H1 (cell line): ENCODE measurements at places on chromosomes 4 and X. TPM values are rescaled to one million over a fixed set of nuclear protein-coding genes. Genes with fewer than 3 reads are reported as not detected.

GRCh38 chr4:47579235-47579634, 94.2 kb downstream of the ATP10D start:
- H3K36me3 ChIP-seq, result no peaks in the 10 kb centered on the region
- no peaks in the 10 kb centered on the region for H3K27me3 ChIP-seq

NAA11 gene
- total RNA-seq, result not detected in 2 replicates

DNA sequence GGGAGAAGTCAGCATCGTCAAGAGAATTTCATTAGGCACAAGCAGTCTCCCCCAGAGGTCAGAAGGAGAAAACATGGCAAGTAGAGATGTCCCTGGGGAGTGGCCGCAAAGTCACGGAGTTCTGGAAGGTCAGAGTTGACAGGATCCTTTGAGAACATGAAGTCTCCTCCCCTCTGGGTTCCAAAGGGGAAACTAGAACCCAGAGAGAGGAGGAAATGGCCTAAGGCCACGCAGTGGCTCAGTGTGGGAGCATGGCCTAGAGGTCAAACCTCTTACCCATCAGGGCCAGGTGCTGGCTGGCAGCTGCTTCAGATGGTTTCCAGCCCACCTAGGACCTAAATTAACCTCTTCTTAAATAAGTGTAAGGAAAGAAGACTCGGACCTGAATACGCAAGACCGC, 884 bp downstream of the IDH3G start:
- H3K4me1 ChIP-seq, result peaks cover 1% of the 10 kb centered on the region; the same call in 1 of the 2 replicates
- H3K27ac ChIP-seq, result no peak overlapping the region
- H3K36me3 ChIP-seq, result no peaks in the 10 kb centered on the region
- peak overlapping the region; percentile 85 for H3K4me3 ChIP-seq
- no peak for DNase-seq
- H3K27me3 ChIP-seq, result no peaks in the 10 kb centered on the region

PAGE1 gene
- not detected in 2 replicates for total RNA-seq

DNA sequence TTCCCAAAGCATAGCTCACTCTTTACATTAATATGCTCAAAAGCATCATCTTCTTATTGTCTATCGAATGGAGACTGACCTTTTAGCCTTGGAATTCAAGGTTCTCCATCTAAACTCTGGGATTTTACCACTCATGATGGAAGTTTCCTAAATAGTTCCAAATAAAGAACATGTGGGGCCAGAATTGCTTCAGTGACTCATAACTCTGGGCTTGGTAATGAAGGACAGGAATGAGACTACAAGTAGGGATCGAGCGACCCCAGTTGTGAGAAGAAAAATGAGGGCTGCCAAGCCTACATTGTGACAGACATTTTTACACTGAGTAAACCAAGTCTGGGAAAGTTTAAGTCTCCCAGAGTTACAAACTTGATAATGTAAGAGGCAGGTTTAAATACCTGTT, 269.9 kb downstream of the CBLL2 start:
- H3K27me3 ChIP-seq, result no peaks in the 10 kb centered on the region
- DNase-seq, result no peak
- H3K4me3 ChIP-seq, result no peak overlapping the region
- H3K27ac ChIP-seq, result no peak overlapping the region
- H3K36me3 ChIP-seq, result no peaks in the 10 kb centered on the region
- no peaks in the 10 kb centered on the region for H3K4me1 ChIP-seq

GRCh38 chr4:137705171-137705783, 173.0 kb upstream of the PCDH18 start:
- no peak overlapping the region for H3K4me3 ChIP-seq
- H3K4me1 ChIP-seq, result no peaks in the 10 kb centered on the region
- no peak overlapping the region for H3K27ac ChIP-seq
- no peaks in the 10 kb centered on the region for H3K27me3 ChIP-seq

GRCh38 chr4:43357252-43357974, 464.9 kb downstream of the GRXCR1 start:
- H3K27ac ChIP-seq, result no peak overlapping the region
- no peaks in the 10 kb centered on the region for H3K4me1 ChIP-seq
- H3K27me3 ChIP-seq, result no peaks in the 10 kb centered on the region
- no peak for DNase-seq

CASK gene
- total RNA-seq, result 55.1 and 66.6 TPM in 2 replicates

- H3K27me3 ChIP-seq, result no peaks in the 10 kb centered on the region
- H3K4me1 ChIP-seq, result no peaks in the 10 kb centered on the region
- DNase-seq, result no peak
- H3K27ac ChIP-seq, result no peak overlapping the region
Measured at GRCh38 chr4:30943356-30943755, 223.2 kb downstream of the PCDH7 start.

DNA sequence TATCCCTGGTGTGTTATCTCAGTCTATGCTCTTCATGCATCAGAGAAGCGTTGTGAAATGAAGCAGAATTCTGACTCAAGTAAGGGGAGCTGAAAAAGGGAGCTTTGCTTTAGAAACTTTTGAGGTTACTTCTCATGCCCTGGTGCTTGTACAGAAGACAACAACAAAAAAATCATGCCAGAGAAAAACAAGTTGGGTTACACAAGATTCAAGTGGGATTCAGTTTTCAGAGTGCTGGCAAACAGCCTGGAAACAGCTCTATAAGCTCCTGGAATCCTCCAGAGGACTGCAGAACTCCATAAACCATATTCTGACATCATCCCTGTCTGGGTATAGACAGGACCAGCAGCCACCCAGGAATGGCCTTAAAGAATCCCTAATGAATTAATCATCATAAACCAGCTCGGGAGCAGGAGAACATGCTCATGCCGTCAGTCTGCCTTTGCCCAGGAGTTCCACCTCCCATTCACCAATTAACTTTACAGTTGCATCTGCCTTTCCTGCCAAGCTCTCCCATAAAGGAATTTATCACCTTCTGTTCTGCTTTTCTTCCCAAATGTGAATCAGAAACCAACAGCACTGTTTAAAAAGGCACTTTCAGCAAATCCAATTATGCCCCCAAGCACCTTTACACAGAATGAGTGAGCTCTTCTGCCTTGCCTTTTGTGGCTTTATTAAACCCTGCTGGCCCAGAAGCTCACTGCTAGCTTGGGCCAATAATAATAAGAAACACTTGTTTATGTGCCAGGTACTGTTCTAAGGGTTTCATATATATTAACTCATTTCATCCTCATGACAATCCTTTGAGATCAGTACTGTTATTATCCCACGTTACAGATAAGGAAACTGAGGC, 54.5 kb upstream of the FBXW7 start:
- no peaks in the 10 kb centered on the region; the same call in 1 of the 2 replicates for H3K27me3 ChIP-seq
- no peak for DNase-seq
- no peak overlapping the region for H3K4me3 ChIP-seq
- no peak overlapping the region for H3K27ac ChIP-seq
- H3K4me1 ChIP-seq, result no peaks in the 10 kb centered on the region; the same call in 1 of the 2 replicates

RAB39B gene
- 8.8 and 9.3 TPM in 2 replicates for total RNA-seq

- DNase-seq, result no peak
- H3K27me3 ChIP-seq, result peaks cover 69% of the 10 kb centered on the region
- H3K27ac ChIP-seq, result no peak overlapping the region
- no peaks in the 10 kb centered on the region for H3K36me3 ChIP-seq
- peaks cover 8% of the 10 kb centered on the region for H3K4me1 ChIP-seq
Measured at GRCh38 chr4:573122-573892, 2.8 kb downstream of the TMEM271 start.

DNA sequence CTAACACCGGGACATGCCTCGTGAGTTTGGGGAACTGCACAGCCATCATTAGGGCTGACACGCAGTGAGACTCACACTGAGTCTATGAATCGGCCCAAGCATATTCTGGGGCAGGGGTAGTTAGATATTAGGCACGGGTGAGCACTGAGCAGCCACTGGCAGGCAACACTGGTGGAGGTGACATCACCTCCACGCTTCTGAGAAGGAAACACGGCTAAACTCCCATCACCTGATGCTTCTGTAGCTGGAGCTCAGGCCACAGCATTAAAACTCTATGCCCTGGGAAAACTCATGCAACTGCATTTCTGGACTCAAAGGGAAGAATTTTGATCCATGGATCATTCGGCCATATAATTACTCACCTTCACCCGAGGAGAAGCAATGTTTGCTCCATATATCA, 100.8 kb upstream of the OTUD4 start:
- H3K36me3 ChIP-seq, result no peaks in the 10 kb centered on the region
- no peak overlapping the region for H3K27ac ChIP-seq
- H3K4me3 ChIP-seq, result no peak overlapping the region

MAGEA9B gene
- total RNA-seq, result not detected in 2 replicates

IL9R gene
- 0.21 and 0.28 TPM in 2 replicates for total RNA-seq

DNA sequence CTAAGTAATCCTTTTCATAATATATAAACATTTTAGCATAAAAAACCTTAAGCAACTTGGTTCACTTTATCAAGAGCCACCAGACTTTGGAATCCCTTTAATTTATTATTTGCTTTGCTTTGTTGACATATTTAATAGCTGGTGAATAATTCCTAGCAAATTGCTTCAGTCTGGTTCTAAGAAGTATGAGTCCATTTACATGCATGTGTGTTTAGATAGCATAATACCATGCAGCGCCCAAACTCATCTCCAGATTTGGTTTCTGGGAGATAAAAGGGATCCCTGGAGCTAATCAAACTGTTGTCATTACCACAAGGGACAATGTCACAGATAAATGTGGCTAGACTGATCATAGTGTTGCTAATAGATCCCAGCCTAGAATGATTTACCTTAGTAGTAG, 111.8 kb downstream of the TMEM144 start:
- no peak for DNase-seq
- no peak overlapping the region for H3K27ac ChIP-seq
- no peaks in the 10 kb centered on the region for H3K36me3 ChIP-seq
- H3K4me1 ChIP-seq, result no peaks in the 10 kb centered on the region

ESX1 gene
- total RNA-seq, result not detected in 2 replicates

DNA sequence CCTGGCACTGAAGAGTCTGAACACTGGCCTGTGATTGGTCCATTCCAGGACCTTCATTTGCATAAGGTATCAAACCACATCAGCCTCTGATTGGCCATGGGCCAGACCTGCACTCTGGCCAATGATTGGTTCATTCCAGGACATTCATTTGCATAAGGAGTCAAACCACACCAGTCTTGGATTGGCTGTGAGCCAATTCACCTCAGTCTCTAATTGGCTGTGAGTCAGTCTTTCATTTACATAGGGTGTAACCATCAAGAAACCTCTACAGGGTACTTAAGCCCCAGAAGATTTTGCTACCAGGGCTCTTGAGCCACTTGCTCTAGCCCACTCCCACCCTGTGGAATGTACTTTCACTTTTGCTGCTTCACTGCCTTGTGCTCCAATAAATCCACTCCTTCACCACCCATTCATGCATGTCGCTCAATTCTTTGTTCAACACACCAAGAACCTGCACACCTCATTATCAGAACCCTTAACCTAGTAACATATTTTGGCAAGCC, 14.2 kb upstream of the HERC5 start:
- H3K4me1 ChIP-seq, result peaks cover 3% of the 10 kb centered on the region; the same call in 1 of the 2 replicates
- H3K27me3 ChIP-seq, result no peaks in the 10 kb centered on the region
- H3K27ac ChIP-seq, result no peak overlapping the region
- H3K36me3 ChIP-seq, result peaks cover 6% of the 10 kb centered on the region; the same call in 1 of the 2 replicates

- H3K27ac ChIP-seq, result no peak overlapping the region
- H3K4me1 ChIP-seq, result peaks cover 2% of the 10 kb centered on the region; the same call in 1 of the 2 replicates
- no peaks in the 10 kb centered on the region for H3K36me3 ChIP-seq
- H3K4me3 ChIP-seq, result no peak overlapping the region
- DNase-seq, result no peak
Measured at GRCh38 chr4:168555437-168555836, 58.6 kb downstream of the PALLD start.

DNA sequence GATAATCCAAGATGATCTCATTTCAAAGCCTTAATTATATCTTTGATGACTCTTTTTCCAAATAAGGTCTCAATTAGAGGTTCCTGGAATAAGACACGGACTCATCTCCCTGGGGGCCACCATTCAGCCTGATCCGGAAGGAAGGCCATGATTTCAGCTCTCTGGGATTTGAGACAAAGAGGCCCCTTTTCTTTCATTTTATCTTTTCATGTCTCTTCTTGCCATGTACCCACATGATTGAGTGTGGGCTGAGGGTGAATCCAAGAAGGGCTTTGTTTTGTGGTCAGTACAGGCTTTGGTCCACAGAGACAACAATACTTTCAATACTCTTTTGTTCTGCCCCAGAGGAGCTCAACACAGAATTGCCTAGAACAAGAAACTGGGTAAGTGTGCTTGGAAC, 261.2 kb downstream of the TRIML1 start:
- H3K4me1 ChIP-seq, result peaks cover 3% of the 10 kb centered on the region; the same call in 1 of the 2 replicates
- peak overlapping the region; percentile 20; the same call in 1 of the 2 replicates for H3K27ac ChIP-seq
- DNase-seq, result no peak
- no peaks in the 10 kb centered on the region for H3K36me3 ChIP-seq
- no peak overlapping the region for H3K4me3 ChIP-seq
- H3K27me3 ChIP-seq, result no peaks in the 10 kb centered on the region

SSX2B gene
- not detected in 2 replicates for total RNA-seq

- no peaks in the 10 kb centered on the region for H3K36me3 ChIP-seq
- H3K27me3 ChIP-seq, result no peaks in the 10 kb centered on the region
- H3K4me3 ChIP-seq, result no peak overlapping the region
- no peaks in the 10 kb centered on the region for H3K4me1 ChIP-seq
- DNase-seq, result no peak
Measured at GRCh38 chrX:78957768-78958130, 12.6 kb downstream of the P2RY10 start.

DNA sequence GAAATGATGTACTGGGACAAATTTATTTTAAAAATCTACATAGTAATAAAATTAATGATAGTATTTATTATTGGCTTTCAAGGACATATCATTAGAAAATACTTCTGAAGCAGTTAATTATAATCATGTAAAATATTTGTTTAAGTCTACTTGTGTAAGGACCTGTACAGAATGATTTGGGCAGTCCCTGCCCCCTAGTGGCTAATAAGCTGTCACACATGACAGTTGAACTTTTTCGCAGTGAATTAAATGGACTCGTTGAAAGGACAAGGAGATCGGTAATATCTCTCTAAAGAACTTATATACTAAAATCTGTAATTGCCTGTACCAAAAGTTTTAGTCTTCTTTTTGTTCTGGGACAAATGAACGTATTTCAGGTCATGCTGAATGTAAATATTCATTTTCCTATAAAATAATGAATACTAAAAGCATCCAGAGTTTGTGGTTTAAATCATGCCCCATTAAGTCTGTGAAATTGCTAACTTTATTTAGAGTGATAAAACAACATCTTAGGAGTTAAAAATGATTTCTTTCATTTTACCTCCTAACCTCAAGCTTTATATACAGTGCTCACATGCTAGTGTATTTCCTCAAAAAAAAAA, 13.6 kb downstream of the EXOC1 start:
- H3K36me3 ChIP-seq, result peaks cover 15% of the 10 kb centered on the region; the same call in 1 of the 2 replicates
- H3K4me3 ChIP-seq, result no peak overlapping the region
- no peaks in the 10 kb centered on the region for H3K27me3 ChIP-seq
- no peaks in the 10 kb centered on the region for H3K4me1 ChIP-seq
- no peak for DNase-seq
- H3K27ac ChIP-seq, result no peak overlapping the region

DNA sequence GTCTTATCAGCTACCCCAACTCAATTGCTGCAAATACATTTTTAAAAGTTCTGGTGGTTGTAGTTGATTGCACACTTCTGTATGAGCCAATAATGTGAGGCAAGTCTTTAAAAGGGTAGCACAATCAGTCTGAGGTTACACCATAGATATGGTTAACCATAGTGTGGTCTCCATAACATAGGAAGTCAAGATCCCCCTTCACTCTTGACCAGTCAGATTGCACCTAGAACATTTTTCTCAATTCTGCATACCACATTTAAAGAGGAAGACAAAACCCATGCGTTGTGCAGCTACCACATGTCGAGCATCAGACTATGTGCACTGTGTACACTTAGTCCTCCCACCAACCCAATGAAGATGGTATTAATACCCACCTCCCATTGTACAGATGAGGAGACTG, 26.5 kb upstream of the CYBB start:
- H3K27ac ChIP-seq, result no peak overlapping the region
- no peak for DNase-seq
- no peaks in the 10 kb centered on the region for H3K36me3 ChIP-seq
- no peak overlapping the region for H3K4me3 ChIP-seq
- no peaks in the 10 kb centered on the region for H3K27me3 ChIP-seq
